GM12892 (cell line): ENCODE measurements at places on chromosomes 7 and 10.

- no peak for DNase-seq
Measured at GRCh38 chr7:35694161-35694783, 663 bp downstream of the HERPUD2 start.

- no peak for DNase-seq
Measured at GRCh38 chr7:128733278-128733645, 5.9 kb upstream of the CALU start.

GRCh38 chr7:35617041-35617440 is 77.9 kb downstream of the HERPUD2 start:
- DNase-seq: no peak

GRCh38 chr10:661597-662222 is 27.8 kb downstream of the DIP2C start:
- DNase-seq: no peak

DNA sequence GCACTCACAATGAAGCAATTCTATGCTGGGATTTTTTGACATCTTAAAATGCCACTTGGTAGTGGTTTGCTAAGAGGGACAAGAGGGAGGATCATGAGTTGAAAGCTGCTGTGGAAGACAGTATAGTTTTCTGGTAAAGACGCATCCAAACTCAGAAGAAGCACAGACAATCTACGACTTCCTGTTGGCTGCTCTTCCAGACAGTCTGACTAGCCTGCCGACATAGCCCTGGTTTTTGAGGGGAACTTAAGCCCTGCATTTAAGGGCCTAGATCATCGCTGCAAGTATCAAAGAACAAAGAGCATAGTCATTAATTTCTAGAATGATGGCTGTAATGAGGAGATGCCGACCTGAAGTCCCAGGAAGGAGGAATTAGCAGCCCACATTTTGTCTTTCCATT is 99.9 kb upstream of the IKZF1 start:
- no peak for DNase-seq

- no peak for DNase-seq
Measured at GRCh38 chr7:158328376-158329013, 259.1 kb downstream of the PTPRN2 start.

DNA sequence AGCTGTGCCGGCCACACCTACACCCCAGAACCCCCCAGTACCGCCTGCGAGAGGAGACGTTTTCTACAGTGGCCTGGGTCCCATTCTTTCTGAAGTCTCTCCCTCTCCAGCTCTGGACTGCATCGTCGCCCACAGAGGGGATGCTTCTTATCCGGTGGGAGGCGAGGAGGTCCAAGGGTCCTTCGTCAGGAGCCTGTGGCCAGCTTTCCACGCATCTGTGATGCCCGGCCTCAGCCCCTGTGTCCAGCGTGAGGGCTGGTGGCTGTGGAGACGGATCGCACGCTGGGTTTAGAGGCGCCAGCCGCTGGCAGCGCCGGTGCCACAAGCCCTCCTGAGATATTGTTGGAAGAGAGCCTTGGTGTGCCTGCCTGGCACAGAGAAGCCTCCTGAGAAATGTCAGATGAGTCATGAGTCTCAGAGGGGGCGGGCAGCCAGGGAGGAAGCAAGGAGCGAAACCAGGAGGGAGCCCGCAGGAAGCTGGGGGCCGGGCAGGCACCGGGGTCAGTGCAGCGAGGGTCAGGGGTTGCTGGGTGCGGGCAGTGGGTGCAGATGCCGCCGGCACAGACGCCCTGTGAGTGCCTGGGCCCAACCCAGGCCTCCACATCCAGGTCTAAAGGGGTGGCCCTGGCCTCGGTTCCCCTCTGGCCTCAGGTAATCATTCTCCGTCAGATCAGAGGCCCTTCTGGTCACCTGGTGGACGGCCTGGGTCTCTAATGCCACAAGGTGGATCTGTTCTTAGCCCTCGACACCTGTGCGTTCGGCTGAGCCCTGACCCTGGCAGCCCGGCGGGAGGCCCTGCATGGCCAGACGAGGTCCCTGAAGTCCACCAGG is 86.0 kb upstream of the DIP2C start:
- DNase-seq: no peak

DNA sequence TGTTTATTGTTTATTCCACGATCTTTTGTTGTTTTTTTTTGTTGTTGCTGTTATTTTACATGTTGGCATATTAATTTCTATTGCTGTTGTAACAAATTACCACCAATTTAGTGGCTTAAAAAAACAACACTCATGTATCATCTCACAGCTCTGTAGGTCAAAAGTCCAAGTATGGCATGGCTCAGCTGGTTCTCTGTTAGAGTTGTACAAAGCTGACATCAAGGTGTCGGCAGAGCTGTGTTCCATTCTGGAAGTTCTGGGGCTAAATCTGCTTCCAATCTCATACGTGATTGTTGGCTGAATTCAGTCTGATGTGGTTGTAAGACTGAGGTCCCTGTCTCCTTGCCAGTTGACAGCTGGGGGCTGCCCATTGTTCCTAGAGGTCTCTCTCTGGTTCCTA is 60.2 kb upstream of the FAM133B start:
- no peak for DNase-seq

GRCh38 chr10:111297351-111297848 is 220.6 kb downstream of the ADRA2A start:
- no peak for DNase-seq

GRCh38 chr10:69139961-69140360 is 16.0 kb downstream of the VPS26A start:
- no peak for DNase-seq

DNA sequence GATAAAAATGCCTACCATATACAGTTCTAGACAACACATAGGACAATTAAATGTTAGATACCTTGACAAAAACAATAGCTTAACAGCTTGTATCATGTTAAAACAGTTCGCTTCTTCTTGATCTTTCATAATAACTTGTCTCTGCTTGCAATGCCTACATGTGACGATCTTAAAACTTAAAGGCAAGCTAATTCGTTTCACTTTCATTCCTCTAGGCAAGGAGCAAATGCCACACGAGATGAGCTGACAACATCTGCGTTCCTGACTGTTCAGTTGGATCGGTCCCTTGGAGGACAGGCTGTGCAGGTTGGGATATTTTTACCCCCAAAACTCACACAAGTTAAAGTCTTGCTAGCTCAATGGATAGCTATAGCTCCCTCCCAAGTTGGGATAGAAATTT is 51.6 kb upstream of the ARL4A start:
- no peak for DNase-seq

DNA sequence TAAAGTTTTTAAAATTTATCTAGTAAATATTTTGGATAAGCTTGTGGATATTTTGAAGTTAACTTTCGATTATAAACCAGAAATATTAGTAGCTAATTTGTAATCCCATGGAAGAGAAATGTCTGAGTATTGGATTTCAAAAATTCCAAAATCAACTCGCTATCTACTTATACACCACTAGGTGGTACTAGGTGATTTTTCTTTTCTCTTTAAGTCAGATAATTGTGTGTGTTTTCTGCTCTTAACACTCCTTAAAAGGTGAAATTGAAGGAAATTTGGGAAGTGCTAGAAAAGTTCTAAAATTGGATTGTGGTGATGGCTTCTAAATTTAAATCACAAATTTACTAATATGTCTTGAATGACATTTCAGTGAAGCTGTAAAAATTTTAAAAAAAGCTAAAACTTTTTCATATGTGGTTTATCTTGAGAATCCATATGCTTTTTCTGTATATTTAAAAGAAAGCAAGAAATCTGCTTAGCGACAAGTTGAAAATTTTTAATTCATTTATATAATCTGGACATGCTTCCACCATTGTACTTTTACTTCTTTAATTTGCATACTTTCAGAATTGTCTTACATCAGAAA is 90.2 kb downstream of the IPMK start:
- DNase-seq: no peak

- DNase-seq: no peak
Measured at GRCh38 chr10:89351780-89352597, 24.2 kb downstream of the IFIT3 start.
